Tibial nerve (tissue), 4 donors: ENCODE measurements at places on chromosomes 3 and 15. TPM values are rescaled to one million over a fixed set of nuclear protein-coding genes. Genes with fewer than 3 reads are reported as not detected.
A peak's percentile ranks its signal among the peaks of the same experiment; 100 is the strongest.

FSIP1 gene
- total RNA-seq, result 0.63 TPM

LAMB2 gene
- 589 TPM for total RNA-seq

GOLGA6L7 gene
- not detected for total RNA-seq

TGM4 gene
- total RNA-seq, result not detected

NTRK3 gene
- 85.9 TPM for total RNA-seq

GRM7 gene
- 0.22 TPM for total RNA-seq

- no peaks in the 10 kb centered on the region for H3K36me3 ChIP-seq
- no peaks in the 10 kb centered on the region for H3K27me3 ChIP-seq
- no peak overlapping the region for H3K4me3 ChIP-seq
- no peak overlapping the region for H3K27ac ChIP-seq
- no peak for DNase-seq
Observed at GRCh38 chr3:34421762-34422161, 623.3 kb downstream of the PDCD6IP start.

- no peaks in the 10 kb centered on the region for H3K27me3 ChIP-seq
- H3K36me3 ChIP-seq, result no peaks in the 10 kb centered on the region
- no peak overlapping the region for H3K4me3 ChIP-seq
- no peak overlapping the region for H3K27ac ChIP-seq
- no peaks in the 10 kb centered on the region for H3K4me1 ChIP-seq
Observed at GRCh38 chr15:99542828-99543227, 23.0 kb upstream of the MEF2A start.

DNA sequence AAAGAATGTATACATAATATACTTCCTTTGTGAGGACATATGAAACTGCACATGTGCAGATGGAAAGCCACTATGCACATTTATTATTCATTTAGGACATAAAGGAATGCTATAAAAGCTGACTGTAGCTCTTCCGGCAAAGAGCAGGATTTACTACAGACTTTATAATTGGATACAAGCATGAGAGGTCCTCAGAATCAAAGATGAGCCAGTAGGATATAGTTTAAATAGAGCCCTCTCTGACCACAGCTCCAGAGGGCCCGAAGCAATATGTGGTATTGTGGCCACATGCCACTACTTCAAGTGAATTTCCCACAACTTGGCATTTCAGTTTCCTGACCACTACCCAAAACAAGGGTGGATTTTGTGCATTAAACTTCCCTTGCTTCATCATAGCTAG, 140.9 kb downstream of the ATP8B4 start:
- no peaks in the 10 kb centered on the region for H3K4me1 ChIP-seq
- DNase-seq, result no peak
- H3K27me3 ChIP-seq, result no peaks in the 10 kb centered on the region
- no peaks in the 10 kb centered on the region for H3K36me3 ChIP-seq

- no peaks in the 10 kb centered on the region for H3K4me1 ChIP-seq
- H3K27ac ChIP-seq, result no peak overlapping the region
- H3K27me3 ChIP-seq, result no peaks in the 10 kb centered on the region
- H3K36me3 ChIP-seq, result no peaks in the 10 kb centered on the region
Observed at GRCh38 chr3:111961461-111962164, 17.2 kb upstream of the ABHD10 start.

GRCh38 chr3:136146981-136147729, 49.0 kb downstream of the MSL2 start:
- no peak overlapping the region for H3K27ac ChIP-seq
- no peak for DNase-seq
- H3K4me3 ChIP-seq, result no peak overlapping the region
- no peaks in the 10 kb centered on the region for H3K27me3 ChIP-seq
- no peaks in the 10 kb centered on the region for H3K36me3 ChIP-seq
- H3K4me1 ChIP-seq, result peaks cover 55% of the 10 kb centered on the region

- H3K36me3 ChIP-seq, result no peaks in the 10 kb centered on the region
- no peaks in the 10 kb centered on the region for H3K4me1 ChIP-seq
- no peaks in the 10 kb centered on the region for H3K27me3 ChIP-seq
- DNase-seq, result no peak
Observed at GRCh38 chr15:61084944-61085367, 144.1 kb downstream of the RORA start.

DNA sequence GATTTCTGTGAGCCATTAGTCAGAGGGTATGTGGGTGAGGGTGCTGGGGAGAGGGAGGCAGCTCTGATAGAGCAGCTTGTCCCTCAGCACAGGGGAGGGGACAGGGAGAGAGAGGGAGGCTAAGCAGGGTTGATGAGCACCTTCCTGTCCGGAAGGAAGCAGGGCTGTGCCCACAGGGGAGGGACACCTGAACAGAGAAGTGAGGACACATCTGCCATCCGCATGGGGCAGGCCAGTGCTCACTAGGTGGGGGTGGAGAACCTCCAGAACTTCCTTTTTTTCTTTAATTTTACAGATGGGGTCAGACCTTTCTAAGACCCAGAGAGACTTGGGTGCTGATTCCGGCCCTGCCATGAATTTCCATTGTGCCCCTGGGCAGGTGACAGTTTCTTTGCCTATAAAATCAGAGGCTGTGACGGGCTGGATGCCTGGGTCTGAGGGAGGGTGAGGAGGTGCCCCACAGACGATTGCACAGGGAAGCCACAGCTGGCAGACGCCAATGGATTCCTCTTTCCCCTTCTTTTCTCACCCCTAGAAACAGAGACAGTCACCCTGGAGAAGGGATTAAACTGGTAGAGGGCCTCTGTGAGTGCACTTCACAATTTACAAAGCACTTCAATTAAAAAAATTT, 4.1 kb upstream of the TGM5 start:
- H3K4me3 ChIP-seq, result no peak overlapping the region
- peaks cover 6% of the 10 kb centered on the region for H3K27me3 ChIP-seq
- DNase-seq, result no peak
- no peaks in the 10 kb centered on the region for H3K36me3 ChIP-seq
- H3K27ac ChIP-seq, result no peak overlapping the region

GRCh38 chr3:191345334-191345733, 15.0 kb upstream of the UTS2B start:
- H3K27ac ChIP-seq, result no peak overlapping the region
- H3K4me1 ChIP-seq, result peaks cover 12% of the 10 kb centered on the region
- H3K36me3 ChIP-seq, result no peaks in the 10 kb centered on the region
- no peak overlapping the region for H3K4me3 ChIP-seq

DNA sequence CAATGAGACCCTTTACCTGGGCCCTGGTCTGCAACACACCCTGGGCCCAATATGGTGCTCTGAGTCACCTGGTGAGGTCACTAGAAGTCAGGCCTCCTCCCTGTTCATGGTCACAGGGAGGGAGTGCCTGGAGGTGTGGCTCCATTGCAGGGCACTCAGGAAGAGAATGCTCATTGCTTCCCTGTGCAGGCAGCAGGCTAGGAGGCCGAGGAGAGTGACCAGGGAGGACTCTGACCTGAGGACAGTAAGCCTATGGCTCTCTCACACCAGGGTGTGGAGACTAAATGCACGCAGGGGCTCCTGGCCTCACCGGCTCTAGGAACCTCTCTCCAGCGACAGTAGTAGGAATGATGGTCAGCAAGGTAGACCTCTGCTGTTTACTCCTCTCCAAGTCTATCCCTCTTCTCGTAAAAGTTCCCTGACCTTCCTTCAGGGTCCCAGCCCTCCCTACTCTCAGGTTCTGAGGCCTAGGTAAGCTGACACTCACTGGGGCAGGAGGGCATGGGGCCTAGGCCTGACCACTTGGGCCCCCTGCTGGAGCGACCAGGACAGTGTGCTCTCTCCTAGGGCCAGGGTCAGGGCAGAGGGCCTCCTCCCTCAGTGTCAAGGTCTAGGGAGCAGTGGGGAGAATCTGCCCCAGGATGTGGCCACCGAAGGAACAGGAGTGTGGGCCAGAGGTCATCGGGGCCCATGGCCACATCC, 9.6 kb upstream of the SLCO2A1 start:
- no peak overlapping the region for H3K27ac ChIP-seq
- no peak overlapping the region for H3K4me3 ChIP-seq
- no peaks in the 10 kb centered on the region for H3K27me3 ChIP-seq
- DNase-seq, result no peak

DNA sequence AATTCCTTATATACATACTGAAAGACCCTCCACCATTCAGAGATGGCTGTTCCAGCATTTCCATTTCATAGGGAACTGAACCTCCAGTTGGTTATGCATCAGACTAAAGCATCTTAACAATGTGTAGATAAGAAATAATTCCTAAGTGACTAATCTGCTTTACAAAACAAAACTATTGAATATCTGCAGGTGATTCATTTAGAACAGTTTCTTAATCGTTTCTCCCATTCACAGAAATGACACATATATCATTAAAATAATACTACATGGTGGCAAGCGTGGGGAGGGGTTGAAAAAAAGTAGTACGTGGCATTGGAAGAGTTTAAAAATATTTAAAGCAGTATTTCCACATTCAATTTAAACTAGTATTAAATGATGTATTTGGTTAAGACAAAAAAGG, 19.5 kb downstream of the COPS2 start:
- DNase-seq, result no peak
- no peaks in the 10 kb centered on the region for H3K4me1 ChIP-seq
- no peak overlapping the region for H3K4me3 ChIP-seq
- peaks cover 68% of the 10 kb centered on the region for H3K36me3 ChIP-seq
- H3K27ac ChIP-seq, result no peak overlapping the region
- no peaks in the 10 kb centered on the region for H3K27me3 ChIP-seq

GRCh38 chr3:4271834-4272233, 31.3 kb upstream of the SETMAR start:
- no peak overlapping the region for H3K27ac ChIP-seq
- H3K36me3 ChIP-seq, result no peaks in the 10 kb centered on the region
- peak; percentile 28 for DNase-seq
- no peaks in the 10 kb centered on the region for H3K27me3 ChIP-seq

DNA sequence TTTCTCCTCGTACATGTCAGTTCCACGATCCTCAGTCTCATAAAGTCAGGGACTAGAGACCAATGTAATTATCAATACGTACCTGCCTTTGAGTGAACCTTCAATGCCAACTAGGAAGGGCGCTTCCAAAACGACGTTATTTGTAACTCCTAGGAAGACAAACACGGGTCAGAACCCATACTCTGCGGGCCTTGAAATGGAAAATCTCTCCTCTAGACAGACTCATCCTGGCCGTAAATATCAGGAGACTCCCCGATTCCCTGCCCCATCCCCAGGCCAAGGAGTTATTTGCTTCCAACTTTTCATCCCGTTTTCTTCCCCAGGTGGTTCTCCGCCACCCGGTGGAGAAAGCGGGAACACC, 578 bp downstream of the OIP5 start:
- H3K4me3 ChIP-seq, result peak overlapping the region; percentile 80
- H3K27ac ChIP-seq, result peak overlapping the region; percentile 69
- peaks cover 20% of the 10 kb centered on the region for H3K4me1 ChIP-seq
- DNase-seq, result no peak
- no peaks in the 10 kb centered on the region for H3K36me3 ChIP-seq
- H3K27me3 ChIP-seq, result no peaks in the 10 kb centered on the region

DNA sequence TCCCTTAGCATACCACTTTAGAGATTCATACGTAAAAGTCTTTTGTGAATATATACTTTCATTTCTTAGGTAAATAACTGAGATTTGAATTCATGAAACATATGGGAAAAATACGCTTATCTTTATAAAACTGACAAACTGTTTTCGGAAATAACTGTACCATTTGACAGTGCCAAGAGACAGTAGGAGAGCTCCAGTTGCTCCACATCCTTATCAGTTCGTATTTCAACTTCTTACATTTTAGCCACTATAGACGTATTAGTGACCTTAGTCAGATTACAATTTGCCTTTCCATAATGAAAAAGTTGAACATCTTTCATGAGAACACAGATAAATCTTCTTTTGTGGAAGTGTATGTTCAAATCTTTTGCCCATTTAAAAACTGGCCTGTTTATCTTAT, 133.5 kb downstream of the NR2E3 start:
- H3K4me3 ChIP-seq, result no peak overlapping the region
- no peaks in the 10 kb centered on the region for H3K27me3 ChIP-seq
- H3K4me1 ChIP-seq, result no peaks in the 10 kb centered on the region
- H3K36me3 ChIP-seq, result peaks cover 20% of the 10 kb centered on the region
- no peak for DNase-seq

GRCh38 chr15:62782071-62782841, 260.3 kb upstream of the TPM1 start:
- H3K27me3 ChIP-seq, result no peaks in the 10 kb centered on the region
- H3K27ac ChIP-seq, result no peak overlapping the region
- DNase-seq, result peak; percentile 64
- peaks cover 31% of the 10 kb centered on the region for H3K4me1 ChIP-seq
- no peak overlapping the region for H3K4me3 ChIP-seq

- no peak overlapping the region for H3K27ac ChIP-seq
- H3K4me1 ChIP-seq, result peaks cover 26% of the 10 kb centered on the region
- no peak for DNase-seq
Observed at GRCh38 chr3:138437281-138437680, 2.9 kb downstream of the ESYT3 start.

GRCh38 chr3:175662815-175663214, 803.7 kb downstream of the NAALADL2 start:
- no peak overlapping the region for H3K27ac ChIP-seq
- no peak overlapping the region for H3K4me3 ChIP-seq
- H3K36me3 ChIP-seq, result no peaks in the 10 kb centered on the region
- DNase-seq, result no peak

DNA sequence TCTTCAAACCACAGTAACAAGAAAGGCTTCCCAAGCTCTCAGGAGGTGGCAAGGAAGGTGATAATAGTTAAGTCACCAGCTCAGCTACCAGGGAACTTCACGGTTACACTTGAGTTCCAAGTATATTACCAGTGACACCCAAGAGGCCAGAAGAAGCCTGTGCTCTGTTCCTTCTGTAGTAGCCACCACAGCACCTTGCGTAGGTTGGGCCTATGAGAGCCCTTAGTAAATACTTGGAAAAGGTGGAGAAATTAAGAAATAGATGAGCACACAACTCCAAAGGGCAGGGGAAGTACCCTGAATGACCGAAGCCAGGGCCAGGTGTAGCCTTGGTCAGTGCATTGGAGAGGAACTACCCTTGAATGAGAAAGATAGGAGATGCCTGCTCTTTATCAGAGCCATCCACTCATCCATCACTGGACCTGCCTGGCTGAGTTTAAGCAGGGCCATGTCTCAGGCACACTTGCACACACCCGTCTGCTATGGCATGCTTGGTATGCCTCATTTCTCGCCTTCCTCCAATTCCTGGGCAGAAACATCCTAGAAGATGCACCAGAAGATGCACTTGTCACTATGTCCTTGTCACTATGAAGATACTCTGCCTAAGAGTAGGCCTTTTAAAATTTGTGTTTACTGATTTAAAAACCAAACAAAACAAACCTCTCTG, 32.6 kb upstream of the NDUFB4 start:
- no peaks in the 10 kb centered on the region for H3K27me3 ChIP-seq
- no peak overlapping the region for H3K27ac ChIP-seq
- no peaks in the 10 kb centered on the region for H3K36me3 ChIP-seq
- H3K4me3 ChIP-seq, result no peak overlapping the region

- no peak for DNase-seq
- H3K36me3 ChIP-seq, result no peaks in the 10 kb centered on the region
- no peaks in the 10 kb centered on the region for H3K27me3 ChIP-seq
- H3K4me1 ChIP-seq, result no peaks in the 10 kb centered on the region
Observed at GRCh38 chr3:159872374-159873109, 116.1 kb upstream of the IL12A start.

- H3K36me3 ChIP-seq, result no peaks in the 10 kb centered on the region
- H3K27ac ChIP-seq, result peak overlapping the region; percentile 95
- peaks cover 17% of the 10 kb centered on the region for H3K4me1 ChIP-seq
Observed at GRCh38 chr15:82045179-82045891, 483 bp downstream of the MEX3B start.
